Activated CD4-positive, alpha-beta T cell treated with anti-CD3 and anti-CD28 coated beads for 36 hours (primary cell): ENCODE measurements at places on chromosomes 16 and 17. TPM values are rescaled to one million over a fixed set of nuclear protein-coding genes. Genes with fewer than 3 reads are reported as not detected.

CSNK2A2 gene
- 85.9 TPM for total RNA-seq

- H3K36me3 ChIP-seq, result no peaks in the 10 kb centered on the region
- H3K4me3 ChIP-seq, result no peak overlapping the region
- no peaks in the 10 kb centered on the region for H3K4me1 ChIP-seq
- no peaks in the 10 kb centered on the region for H3K27me3 ChIP-seq
These were observed 407.5 kb upstream of the HSBP1 start for GRCh38 chr16:83400234-83400633.

- H3K36me3 ChIP-seq, result no peaks in the 10 kb centered on the region
- no peak for DNase-seq
- H3K4me3 ChIP-seq, result no peak overlapping the region
- no peak overlapping the region for H3K27ac ChIP-seq
- H3K27me3 ChIP-seq, result no peaks in the 10 kb centered on the region
These were observed 188.2 kb upstream of the CIBAR2 start for GRCh38 chr16:85300406-85300968.

DNA sequence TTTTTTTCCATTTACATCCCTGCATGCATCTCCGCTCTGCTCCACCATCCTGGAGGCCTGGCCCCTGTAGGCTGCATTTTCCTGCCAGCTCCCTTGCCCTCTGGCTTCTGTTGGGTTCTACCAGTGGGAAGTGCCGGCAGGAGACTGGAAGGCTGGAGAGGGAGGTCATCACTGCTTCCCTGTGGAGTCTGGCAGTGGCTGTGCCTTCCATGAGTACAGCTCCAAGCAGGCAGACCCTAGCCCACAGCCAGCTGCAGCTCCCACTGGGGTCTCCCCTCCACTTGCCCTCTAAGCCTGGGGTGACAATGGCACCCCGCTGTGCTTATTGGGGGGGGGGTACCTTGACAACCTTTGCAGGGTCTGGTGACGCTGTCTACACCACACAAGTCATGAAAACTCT is 37.3 kb downstream of the MMP15 start:
- no peak overlapping the region for H3K4me3 ChIP-seq
- H3K27me3 ChIP-seq, result no peaks in the 10 kb centered on the region
- DNase-seq, result no peak
- H3K4me1 ChIP-seq, result no peaks in the 10 kb centered on the region

CMTM2 gene
- total RNA-seq, result 0.51 TPM

HSD11B2 gene
- 2.2 TPM for total RNA-seq

DNA sequence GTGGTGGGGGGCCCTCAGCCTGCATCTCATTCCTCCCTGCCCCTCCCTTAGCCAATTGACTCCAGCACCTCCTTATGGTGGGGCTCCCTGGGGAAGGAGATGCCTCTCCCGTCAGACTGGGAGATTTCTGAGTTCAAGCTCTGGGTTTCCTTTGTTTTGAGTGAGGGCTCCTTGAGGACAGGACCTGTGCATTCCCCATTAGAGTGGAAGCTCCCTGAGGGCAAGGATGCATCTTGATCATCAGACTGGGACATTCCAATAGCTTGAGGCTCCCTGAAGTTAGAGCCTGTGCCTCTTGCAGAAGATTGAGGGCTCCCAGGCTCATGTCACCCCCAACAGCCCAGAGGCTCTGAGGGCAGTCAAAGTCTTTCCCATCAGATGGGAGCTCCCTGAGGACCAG is 23.6 kb downstream of the TNS4 start:
- H3K27me3 ChIP-seq, result no peaks in the 10 kb centered on the region
- H3K36me3 ChIP-seq, result peaks cover 7% of the 10 kb centered on the region
- H3K4me1 ChIP-seq, result peaks cover 50% of the 10 kb centered on the region
- no peak overlapping the region for H3K27ac ChIP-seq
- no peak for DNase-seq

COG8 gene
- total RNA-seq, result 30.3 TPM

DNA sequence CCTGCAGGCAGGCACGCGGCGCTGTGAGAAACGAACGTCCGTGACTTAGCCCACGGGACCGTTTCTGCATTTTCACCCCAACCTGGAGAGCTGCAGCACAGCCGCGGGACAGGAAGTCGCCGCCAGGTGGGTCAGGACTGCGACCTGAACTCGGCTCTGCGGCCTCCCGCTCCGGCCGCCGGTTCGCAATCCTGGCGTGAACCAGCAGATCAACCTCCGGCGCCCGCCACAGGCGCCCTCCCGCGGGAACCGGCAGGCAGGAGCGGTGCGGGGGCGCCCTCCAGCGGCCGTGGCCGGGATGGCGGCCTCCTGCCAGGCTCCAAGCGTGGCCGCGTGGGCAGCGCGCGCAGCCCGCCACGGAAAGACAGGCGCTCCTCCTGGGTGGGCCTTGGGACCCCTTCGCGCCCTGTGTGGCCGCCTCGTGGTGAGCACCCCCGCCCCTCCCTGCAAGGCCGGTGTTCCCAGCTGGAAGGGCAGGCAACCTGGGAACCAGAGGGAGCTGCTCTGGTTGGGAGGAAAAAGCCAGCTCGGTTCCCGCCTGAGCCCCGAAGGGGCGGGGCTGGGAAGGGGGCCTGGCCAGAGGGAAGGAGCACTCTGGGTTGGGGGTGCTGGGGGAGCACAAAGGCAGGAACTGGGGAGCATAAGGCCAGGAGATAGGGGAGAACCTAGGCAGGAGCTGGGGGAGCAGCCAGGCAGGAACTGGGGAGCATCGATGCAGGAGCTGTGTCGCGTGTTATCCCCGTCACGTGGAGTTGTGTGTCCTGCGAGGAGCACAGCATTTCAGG is 28.2 kb downstream of the ACTG1 start:
- H3K36me3 ChIP-seq, result no peaks in the 10 kb centered on the region
- peaks cover 16% of the 10 kb centered on the region for H3K4me1 ChIP-seq
- no peak overlapping the region for H3K27ac ChIP-seq
- H3K4me3 ChIP-seq, result peak overlapping the region; percentile 30
- peaks cover 26% of the 10 kb centered on the region for H3K27me3 ChIP-seq

GRCh38 chr16:69217433-69217832 is 30.5 kb downstream of the SNTB2 start:
- H3K27me3 ChIP-seq, result no peaks in the 10 kb centered on the region
- H3K4me3 ChIP-seq, result no peak overlapping the region
- DNase-seq, result no peak
- H3K27ac ChIP-seq, result no peak overlapping the region

DNA sequence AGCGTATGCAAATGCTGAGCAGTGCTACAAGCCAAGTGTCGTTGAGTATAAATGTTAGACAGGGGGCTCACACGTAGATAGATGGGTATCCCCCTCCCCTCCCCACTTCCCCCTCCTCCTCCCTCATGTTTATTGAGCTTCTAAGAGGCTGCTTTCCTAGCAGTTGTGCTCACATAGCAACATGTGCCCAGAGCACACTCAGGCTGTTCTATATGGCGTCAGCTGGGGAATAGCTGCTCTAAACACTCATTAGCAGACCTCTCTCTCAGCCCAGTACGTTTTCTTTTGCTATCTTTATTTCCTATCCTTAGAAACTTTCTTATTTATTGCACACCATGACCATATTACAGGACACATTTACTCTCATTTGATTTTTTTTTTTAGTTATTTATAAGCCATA is 1.8 kb downstream of the KCNJ2 start:
- peaks cover 60% of the 10 kb centered on the region for H3K27me3 ChIP-seq
- H3K4me1 ChIP-seq, result peaks cover 14% of the 10 kb centered on the region
- no peak for DNase-seq
- H3K27ac ChIP-seq, result no peak overlapping the region
- no peaks in the 10 kb centered on the region for H3K36me3 ChIP-seq

SLFN14 gene
- total RNA-seq, result not detected

SLC12A3 gene
- not detected for total RNA-seq

NAGLU gene
- 9.7 TPM for total RNA-seq
